ENCODE measurements at places on chromosomes 6 and 20.

DNA sequence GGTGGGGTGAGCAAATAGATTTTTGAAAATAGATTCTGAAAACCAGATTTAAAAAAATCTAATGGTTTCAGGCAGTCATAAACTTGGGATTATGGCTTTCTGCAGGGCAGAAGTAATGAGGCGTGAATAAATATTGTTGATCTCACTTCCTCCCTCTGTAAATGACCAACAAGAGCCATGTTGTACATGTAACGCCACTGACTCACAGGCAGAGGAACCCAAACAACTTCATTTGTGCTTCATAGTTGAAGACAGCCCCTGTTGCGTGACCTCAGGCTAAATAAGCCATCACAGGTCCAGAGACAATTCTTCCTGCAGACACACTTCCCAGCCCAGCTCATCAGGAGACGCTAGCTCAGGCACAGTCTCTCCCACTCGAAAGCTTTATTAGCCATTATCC lies 59.1 kb upstream of the F13A1 start:
- peak; percentile 75 for DNase-seq

DNA sequence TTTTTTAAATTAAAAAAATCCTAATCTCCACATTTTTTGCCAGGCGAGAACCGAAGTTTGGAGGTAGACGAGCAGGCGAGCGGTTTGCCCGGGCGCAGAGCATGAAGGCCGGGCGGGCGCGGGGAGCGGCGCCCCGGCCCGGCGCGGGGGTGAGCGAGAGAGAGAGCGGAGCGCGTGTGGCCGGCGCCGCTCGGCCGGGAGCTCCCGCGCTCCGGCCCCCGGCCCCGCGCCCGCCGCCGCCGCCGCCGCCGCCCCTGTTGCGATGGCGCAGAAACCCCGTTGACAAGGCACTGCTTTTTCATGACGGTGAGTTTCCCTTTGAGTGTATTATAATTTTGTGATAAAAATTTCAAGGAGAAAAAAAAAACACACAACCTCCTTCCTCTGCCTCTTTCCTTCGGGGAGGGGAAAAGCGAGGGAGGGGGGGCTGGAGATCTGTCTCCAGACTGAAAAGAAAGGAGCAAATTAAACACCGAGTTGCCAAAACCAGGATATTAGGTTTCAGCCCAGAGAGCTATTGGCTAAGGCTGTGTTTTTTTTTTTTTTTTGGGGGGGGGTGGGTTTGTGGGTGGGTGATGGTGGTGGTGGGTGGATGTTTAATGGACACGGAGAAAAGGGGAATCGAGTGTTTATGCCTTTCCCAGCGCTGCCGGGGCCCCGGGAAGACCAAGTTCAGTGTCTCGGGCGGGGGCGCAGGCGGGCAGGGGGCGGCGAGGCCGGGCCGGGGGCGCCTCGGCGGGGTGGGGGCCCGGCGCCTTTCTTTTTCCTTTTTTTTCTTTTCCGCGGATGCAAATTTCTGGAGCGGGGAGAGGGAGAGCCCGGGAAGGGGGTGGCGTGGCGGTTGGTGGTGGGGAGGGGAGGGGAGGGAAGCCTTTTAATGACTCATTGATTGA lies at the start of gene BICRAL:
BICRAL (plus strand) TSS at position 257 of the 893 bp plus-strand sequence. CDS start 39,971 bp downstream, outside the sequence.
- DNase-seq = peak; percentile 81

- no peak for DNase-seq
Measured at GRCh38 chr6:34543421-34543820, 12.7 kb downstream of the SPDEF start.

DNA sequence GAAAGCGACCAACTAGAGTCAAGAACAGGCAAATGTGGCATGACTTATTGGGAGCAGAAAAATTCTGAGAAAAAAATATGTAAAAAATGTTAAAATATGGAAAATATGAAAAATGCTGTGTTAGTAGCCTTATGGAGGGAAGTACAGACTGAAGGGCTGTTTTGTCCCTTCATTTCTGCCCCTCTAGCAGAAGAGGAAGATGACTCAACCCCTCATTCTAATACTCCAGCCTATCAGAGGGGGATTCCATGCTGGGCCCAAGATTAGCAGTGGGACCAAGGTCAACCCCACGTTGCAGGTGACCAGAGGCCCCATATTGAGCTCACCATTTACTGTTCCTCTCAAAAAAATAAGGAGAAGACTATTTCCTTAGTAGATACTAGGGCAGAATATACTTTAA lies 8.4 kb downstream of the MUC21 start:
- peak; percentile 28 for DNase-seq

GRCh38 chr20:48197066-48197465 lies 411.8 kb upstream of the SULF2 start:
- DNase-seq = no peak

- no peak for DNase-seq
Measured at GRCh38 chr6:43944908-43945767, 175.1 kb downstream of the VEGFA start.

- no peak for DNase-seq
Measured at GRCh38 chr6:44179648-44180047, 21.0 kb downstream of the CAPN11 start.

DNA sequence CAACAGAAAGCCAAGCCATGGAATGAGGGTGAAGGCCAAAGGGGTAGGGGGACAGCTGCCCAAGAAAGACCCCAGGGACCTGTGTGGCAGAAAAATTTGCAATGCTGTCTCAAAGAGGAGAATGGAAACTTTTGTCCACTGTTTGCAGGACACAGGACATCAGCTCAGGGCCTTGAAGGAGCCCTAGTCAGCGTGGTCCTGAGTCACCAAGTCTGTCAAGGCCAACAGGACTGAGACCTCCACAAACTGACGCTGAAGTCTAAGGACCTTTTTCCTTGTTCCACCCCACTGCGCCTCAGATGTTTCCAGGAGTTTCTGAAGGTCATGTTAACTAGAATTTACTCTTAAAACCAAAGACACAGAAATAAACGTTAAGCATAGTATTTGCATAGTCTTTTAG lies 31.8 kb upstream of the AVP start:
- DNase-seq = no peak

DNA sequence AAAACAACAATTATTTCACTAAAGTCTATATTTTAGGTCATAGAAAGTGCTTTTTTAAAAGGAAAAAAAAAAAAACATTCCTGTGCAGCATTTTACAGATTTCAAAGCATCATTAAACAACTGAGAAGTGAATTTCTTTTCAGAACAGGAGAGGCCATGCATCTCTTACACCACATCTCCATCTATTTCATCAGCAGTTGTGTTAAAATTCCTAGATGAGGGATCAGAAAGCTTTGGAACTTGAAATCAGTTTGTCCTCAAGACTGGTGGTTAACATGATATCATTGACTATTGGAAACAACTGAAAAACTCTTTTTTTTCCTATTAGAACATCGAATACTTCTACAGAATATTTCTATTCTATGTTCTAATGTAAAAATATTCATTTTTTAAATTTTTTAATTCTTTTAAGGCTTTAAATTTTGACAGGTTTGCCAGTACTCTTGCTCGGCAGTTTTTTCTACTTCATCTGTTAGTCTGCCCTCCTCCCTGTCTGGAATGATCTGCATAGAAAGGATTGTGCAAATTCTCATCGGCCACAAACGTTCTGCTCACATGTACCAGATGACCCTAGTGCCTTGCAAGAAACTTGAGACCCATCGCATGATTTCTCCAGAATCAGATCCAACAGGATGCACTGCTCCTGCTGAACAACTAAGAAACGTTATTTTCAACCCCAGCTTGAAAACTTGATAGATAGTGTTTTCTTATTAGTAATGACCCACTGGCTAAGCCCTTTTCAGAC lies 411.0 kb upstream of the AGPAT4 start:
- DNase-seq = no peak

- no peak for DNase-seq
Measured at GRCh38 chr6:101443315-101443714, 49.8 kb downstream of the GRIK2 start.

DNA sequence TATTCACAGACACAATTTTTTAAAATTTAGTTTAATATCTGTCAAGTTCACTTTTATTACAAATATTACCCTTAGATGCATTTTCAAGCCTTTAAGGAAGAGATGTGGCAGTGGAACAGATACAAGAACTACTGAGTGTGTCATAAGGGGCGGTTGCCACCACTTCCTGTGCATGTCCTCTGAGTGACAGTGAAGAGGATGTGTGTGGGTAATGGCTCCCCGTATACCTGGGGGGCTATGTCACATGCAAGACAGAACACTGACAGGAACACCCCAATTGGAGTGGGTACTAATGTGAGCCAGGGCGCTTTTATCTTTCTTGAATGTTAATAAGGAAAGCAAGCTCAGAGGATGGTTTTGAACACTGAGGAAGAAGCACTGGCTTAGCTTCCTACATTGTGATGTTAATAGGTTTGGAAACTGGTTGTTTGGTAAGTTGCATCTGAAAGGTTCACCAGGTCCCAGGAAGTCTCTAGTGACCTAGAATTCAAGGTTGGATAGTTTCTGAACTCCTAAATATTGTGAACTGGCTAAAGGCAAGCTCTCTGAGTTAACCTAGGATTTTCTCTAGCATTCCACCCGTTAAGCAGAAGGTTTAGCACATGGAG lies 83.4 kb upstream of the ASF1A start:
- peak; percentile 33 for DNase-seq
